ENCODE measurements at places on chromosomes 2 and 18.

DNA sequence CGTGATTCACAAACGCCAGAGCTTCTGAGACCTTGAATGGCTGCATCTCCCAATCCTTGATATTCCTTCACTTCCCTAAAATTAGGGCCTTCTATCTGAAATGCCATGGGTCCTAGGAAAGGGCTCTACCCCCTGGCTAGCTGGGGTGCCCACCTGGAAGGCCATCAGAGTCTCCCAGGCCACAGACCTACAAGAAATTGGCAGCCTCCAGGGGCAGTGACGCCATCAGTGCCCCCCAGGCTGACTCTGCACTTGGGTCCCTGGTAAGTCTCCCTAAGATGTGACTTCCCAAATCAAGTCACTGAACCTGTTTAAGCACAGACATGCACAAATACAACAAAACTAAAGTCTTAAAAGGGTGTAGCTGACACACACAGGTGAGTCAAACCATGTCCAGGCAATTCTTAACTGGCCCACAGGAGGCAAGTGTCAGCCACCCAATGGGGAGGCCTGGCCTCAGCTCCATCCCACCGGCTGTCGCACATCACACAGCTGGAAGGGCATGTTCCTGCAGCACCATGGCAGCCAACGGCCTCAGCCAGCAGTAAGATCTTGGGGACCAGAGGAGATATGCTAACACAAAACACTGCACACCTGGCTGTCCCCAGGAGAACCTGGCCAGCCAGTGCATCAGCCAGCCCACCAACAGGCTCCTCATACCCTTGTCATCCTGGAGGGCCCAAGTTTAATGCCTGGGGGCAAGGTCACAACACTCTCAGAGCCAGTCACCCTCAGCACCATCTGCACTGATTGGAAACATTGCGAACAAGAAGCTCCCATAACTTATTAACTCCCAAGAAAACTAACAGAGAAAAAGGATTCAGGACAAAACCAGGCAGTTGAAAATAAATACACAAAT, 5.2 kb downstream of the PARD6G start:
- no peak for DNase-seq

DNA sequence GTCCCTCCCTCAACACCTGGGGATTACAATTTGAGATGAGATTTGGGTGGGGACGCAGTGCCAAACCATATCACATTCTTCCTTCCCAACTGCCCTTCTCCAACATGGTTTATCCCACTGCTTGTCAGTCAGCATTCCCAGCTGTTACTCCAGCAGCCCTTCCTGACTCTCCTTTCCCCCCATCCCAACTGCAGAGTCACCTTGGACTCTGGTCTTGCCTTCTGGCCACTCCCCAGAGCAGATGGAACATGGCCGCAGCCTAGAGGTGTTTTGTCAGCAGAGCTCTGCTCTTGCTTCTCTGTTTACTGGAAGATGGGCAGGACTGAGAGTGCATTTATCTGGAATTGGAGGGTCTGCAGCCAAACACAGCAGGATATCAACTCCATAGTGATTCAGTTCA, 51.2 kb upstream of the MEX3C start:
- no peak for DNase-seq

DNA sequence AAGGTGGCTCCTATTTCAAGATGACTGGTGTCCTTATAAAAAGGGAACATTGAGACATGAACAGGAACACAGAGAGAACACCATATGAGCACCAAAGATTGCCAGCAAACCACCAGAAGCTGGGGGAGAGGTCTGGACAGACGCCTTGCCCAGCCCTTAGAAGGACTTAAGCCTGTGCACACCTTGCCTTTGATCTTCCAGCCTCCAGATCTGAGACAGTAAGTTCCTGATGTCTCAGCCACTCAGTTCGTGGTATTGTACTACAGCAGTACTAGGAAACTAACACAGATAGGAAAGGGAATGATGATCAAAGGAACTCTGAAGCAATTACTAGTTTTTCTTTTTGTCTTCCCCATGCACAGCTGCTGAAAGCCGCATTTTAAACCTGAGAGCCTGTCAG, 137.3 kb upstream of the FHL2 start:
- DNase-seq, result no peak

GRCh38 chr2:200667413-200667812, 81.6 kb downstream of the AOX1 start:
- no peak for DNase-seq

DNA sequence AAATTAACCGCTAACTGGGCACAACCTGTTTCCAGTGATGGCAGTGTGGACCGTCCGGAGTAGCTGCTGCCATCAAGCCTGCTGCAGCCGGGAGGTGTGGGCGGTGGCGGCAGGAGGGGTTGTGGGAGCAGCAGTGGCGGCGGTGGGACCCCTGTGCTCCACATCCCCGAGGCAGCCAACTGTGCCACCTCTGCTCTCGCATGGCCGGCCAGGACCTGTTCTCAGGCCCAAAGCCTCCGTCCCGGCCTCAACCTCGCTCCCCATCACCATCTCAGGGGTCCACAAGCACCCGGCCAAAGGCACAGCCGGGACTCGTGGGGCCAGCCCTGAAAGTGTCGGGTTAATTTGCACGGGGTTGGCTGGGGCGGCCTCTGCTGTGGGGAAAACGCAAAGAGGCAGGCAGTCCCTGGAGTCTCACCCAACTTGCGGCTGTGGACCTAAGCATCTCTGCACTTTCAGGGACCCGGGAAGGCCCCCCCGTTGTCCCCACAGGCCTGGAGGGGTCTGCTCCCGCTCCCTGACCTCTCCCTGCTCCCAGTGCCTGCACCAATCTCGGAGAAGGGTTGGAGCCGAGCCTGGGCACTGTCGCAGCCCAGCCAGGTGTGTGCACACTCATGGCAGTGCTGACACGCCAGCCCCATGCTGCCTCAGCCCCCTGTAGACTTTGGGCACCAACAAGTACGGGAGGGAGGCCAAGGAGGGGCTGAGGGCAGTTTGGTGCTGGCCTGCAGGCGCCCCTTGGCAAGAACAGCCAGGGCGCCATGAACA, 44.4 kb upstream of the PEX13 start:
- DNase-seq, result no peak

GRCh38 chr2:224645722-224646121, 60.6 kb upstream of the CUL3 start:
- no peak for DNase-seq

- DNase-seq, result no peak
Measured at GRCh38 chr18:51250458-51251024, 53.1 kb upstream of the MEX3C start.

GRCh38 chr2:21642647-21643046, 518.9 kb downstream of the TDRD15 start:
- DNase-seq, result no peak

DNA sequence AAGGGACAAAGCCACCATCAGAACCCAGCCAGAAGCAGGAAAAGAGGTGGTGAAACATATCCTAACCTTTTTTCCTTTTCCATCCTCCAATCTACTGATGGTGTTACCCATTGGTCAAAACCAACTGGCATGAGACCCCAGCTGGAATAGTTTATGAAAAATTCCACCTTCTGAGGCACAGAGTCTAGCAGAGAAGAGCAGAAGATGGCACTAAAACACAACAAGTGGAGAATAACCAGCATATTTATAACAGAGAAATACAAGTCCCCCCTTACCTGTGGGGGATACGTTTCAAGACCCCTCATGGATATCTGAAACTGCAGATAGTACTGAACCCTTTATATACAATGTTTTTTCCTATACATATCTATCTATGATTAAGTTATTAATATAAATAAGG, 4.9 kb upstream of the INPP1 start:
- DNase-seq, result no peak

DNA sequence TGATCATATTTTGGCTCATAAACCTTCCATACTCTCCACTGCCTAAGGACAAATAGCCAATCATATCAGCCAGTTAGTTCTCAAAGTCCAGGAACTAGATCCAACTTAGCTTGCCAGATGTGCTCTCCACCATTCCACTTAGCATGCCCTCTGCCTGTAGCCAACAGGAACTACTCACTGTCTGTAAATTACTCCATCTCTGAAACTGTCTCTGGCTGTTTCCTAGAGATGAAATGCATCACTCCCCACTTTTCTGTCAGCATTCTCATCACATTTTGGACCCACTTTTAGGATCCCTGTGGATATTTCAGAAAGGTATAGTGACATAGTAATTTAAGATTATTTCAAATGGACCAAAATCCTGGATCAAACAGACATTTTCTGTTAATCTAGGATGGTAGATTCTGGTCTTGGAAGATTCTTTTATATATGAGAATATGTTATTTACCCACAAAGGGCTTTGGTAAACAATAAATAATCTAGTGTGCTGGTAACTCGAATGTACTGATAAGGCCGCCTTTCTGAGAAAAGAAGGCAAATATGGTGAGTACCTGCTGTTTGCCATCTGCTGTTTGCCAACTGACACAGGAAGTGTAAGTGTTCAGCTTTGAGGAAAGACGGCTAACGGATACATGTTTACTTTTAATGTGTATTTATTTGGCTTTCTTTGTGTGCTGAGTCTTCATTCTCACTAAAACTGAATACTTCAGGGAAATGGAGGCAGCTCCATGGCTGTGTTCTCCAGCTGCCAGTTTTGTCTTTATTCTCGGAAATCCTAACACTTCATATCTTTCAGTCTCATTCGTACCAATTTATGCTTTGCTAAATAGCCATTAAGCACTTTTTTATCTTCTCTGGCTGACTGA, 79.5 kb downstream of the EVA1A start:
- DNase-seq, result no peak

DNA sequence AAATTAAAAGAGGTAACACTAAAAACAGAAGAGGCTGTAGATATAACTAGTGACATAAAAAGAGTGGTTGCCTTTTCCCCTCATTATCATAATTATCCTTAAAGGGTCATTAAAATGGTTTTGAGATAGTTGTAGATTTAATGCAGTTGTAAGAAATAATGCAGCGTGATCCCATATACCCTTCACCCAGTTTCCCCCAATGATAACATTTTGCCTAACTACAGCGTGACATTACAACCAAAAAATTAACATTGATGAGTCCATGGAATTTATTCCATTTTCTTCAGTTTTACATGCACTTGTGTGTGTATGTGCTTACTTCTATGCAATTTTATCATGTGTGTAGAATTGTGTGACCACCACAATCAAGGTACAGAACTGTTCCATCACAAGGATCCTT, 13.2 kb upstream of the RMND5A start:
- DNase-seq, result no peak

DNA sequence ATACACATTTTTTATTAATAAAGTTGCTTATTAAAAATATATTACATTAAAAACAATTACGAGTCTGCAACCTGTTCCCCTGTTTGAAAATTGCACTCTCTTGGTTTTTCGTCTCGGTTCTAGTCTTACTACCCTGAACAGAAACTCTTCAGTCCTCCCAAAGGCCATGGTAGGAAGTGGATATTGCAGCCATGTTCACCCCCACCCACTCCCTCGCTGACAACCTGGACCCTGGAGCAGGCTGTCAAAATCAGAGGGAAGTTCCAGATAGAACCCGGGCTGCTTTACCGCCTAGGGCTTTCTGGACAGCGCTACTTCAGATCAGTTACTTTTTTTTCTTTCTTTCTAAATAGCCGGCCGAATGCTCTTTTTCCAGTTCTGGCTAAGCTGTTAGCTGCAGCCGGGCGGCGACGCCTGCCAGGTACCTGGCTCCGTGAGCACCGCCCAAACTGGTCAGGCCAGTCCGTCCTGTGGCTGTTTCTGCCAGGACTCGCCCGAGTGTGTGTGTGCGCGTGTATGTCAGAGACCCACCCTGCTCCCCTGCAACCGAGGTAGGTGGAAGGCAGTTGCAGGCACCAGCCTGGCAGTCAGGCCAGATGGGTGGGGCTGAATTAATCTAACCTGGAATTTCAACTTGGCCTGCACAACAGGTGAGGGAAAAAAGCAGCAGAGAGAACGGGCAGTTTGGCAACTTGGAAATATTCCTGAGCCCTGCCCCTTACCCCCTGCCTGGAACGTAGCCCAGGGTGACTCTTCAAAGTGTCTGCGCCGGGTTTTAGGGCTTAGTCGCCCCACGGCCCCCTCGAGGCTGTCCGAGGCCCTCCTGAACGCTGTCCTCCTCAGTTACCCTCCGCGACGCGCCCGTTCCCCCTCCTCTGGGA, 1.1 kb upstream of the TET3 start:
- no peak for DNase-seq

DNA sequence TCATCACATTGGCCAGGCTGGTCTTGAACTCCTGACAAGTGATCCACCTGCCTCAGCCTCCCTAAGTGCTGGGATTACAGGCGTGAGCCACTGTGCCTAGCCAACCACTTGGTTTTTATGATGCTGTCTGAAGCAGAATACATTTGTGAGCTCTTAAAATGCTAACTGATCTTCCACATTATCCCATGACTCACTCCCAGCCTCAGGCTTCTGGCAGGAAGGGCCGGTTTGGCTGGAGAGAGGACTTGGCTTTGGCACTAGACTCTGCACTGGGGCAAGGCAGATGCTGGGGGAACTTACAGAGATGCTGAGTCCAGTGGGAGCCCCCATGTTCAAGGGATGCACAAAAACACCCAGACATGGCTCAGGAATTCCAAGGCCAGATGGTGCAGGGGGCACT, 40.5 kb upstream of the SH3BP4 start:
- no peak for DNase-seq

DNA sequence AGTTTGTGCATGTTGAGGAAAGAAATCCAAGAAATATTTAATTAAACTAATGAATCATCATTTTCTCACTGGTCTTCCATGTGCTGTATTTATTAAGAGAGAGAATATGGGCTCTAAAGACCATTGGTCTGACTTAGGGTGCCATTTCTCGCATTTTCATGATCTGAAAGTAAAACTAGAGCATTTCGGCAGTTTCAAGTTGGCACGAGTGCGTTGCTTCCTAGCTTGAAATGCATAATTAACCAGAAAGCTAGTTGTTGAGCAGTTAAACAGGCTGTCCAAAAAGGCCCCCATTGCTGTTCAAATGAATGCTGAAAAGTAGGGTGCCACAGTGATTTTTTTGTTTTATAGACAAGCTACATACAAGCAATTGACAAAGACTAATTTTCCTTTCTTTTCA, 47.4 kb downstream of the SLC8A1 start:
- no peak for DNase-seq

- DNase-seq, result no peak
Measured at GRCh38 chr2:239940861-239941570, 84.1 kb downstream of the NDUFA10 start.

GRCh38 chr18:12162786-12163185, 69.1 kb downstream of the ANKRD62 start:
- DNase-seq, result no peak

- DNase-seq, result no peak
Measured at GRCh38 chr18:27704736-27705361, 472.1 kb downstream of the CDH2 start.

GRCh38 chr2:217922101-217923006, 80.4 kb downstream of the TNS1 start:
- no peak for DNase-seq

DNA sequence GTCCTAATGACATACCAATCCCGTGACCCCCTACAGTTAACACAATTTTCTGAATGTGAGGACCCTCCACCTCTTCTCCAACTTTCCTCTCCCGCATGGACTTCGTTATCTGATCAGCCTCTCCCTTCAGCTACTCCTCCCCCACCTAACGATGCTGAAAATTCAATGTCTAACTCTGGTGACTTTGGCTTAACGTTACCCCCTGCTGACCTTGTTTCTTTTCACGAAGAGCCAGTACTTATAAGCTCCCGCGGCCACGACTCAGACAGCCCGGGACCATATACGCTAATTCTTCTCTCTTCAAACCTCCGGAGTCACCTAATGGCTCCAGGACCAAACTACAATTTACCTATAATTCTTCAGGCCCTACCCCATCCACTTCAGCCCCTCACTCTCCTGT, 29.2 kb downstream of the VPS54 start:
- DNase-seq, result no peak
